ENCODE measurements at places on chromosomes 1 and 21.

- no peak for DNase-seq
Observed at GRCh38 chr21:39181205-39181818, 1.9 kb downstream of the PSMG1 start.

- no peak for DNase-seq
Observed at GRCh38 chr1:153292185-153292584, 20.6 kb downstream of the PGLYRP3 start.

- no peak for DNase-seq
Observed at GRCh38 chr1:204127597-204128242, 24.1 kb downstream of the ETNK2 start.

- no peak for DNase-seq
Observed at GRCh38 chr1:169117599-169117998, 11.1 kb downstream of the ATP1B1 start.

DNA sequence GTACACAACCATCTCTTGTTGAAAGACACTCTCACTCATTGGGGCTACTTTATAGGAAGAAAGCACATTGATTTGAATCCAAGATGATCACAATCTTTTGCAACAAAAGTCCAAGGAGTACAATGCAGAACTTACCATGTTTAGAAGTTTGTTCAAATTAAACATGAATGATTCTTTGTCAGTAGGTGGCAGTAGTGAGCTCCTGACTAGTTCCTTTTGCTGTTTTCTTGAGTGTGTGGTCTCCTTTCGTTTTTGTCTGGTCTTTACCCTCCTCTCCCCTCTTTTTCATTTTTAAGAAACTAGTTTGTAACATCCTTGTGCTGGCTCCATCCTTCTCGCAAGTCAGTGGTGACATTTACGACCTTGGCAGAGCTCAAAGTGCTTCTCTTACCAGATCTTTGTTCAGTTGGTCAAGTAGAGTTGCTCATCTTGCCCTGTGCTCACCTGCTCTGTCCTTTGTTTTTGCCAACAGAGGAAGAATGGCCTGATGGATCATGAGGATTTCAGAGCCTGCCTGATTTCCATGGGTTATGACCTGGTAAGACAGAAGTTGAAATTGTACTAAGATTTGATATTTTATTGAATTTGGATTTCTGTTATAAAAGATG, 35.7 kb upstream of the MTR start:
- DNase-seq: no peak

DNA sequence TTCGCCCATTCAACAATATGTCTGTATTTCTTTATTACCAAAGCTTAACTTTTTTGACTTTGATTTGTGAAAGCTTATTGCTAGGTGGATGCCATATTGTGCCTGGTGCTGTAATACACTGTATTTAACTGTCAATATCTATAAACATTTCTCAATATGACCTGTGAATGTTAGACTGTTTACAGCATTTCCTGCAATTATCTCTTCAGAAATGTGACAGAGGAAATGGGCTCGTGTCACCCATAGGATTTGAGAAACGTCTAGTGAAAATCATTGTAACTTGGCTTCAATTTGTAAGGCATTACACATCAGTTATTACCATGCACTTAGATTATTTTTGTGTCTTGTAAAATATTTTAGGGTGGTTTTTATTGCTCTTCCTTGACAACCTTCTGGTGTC, 237.8 kb upstream of the ADGRL2 start:
- DNase-seq: no peak

- DNase-seq: no peak
Observed at GRCh38 chr1:243791586-243792267, 58.3 kb downstream of the AKT3 start.

DNA sequence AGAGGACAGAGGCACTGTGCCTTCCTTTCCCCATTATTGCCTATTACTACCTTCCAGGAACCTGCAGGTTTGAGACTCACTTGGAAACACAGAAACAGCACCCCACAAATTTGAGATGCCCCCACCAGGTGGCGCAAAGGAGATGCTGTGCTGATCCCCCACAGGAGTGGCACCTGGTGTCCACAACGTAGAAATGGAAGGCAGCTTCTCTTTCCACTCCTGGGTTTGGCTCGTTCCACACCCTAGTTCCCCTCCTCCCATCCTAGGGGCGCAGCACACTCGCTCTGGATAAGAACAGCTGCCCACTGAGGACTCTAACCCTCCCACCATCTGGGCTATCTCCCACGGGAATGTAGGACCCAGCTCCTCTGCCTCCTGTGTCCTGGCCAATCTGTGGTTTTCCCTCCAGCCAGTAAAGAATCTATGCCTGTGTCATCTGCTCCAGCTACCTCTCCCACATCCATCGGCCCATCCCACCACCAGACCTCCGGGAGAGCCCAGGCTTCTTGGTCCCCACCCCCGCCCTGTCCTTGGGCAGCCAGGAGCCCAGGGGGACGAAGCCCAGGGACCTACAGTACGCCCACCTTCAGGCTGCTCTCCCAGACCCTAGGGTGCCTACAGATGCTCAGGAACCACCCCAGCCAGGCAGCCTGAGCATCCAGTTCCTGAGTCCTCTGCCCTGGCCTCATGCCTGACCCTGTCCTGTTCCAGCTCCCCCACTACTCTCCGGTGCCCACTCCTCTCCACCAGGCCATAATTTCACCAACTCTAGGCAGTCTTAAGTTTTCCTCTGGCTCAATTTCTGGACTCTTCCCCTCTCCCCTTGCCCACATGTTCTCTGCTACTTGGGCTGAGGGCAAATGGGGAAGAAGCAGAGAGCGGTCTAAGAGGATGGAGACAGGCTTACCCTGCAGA, 549 bp downstream of the THBS3 start:
- peak; percentile 85 for DNase-seq

DNA sequence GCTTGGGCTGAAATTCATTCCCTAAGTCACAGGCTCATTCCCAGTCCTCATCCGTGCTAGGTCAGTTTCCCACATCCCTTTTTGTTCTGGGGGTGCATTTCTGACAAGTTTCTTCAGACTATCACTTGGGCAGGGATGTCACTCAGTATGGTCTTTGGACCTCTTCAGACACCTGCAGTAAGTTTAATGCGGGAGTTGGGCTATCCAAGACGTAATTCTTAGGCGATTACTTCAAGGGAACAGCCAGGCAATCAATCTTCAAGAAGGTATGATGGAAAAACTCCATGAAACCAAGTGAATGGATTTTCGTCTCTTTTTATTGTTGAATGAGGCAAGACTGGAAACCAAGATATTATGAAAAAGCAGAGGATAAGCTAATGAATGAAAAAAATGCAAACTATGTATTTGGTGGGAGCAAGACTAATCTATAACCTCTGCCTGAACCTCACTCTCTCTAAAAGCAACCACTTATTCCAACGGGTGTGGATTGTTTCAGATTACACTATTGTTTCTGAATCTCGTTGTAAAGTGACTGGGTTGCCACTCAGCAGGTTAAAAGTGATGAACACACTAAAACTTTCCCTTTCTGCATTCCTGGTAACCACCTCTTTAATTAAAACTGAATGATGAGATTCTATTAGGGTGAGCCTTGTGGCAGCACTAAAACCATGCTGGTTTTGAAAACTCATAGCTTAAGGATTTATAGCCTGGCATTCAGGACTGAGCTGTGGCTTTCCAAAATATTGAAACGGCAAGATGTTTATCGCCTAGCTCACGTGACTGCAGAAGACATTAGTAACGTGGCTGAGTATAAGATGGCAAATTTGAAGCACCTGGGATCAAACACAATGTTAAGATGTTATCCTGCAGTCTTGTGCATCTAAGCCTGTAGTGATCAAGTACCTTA, 1.1 kb downstream of the RASAL2 start:
- DNase-seq: no peak

- no peak for DNase-seq
Observed at GRCh38 chr1:204407295-204407971, 4.2 kb downstream of the PPP1R15B start.

GRCh38 chr1:31214316-31215064, 25.2 kb downstream of the NKAIN1 start:
- DNase-seq: no peak

- peak; percentile 51 for DNase-seq
Observed at GRCh38 chr1:161185282-161185682, 8.0 kb upstream of the B4GALT3 start.

DNA sequence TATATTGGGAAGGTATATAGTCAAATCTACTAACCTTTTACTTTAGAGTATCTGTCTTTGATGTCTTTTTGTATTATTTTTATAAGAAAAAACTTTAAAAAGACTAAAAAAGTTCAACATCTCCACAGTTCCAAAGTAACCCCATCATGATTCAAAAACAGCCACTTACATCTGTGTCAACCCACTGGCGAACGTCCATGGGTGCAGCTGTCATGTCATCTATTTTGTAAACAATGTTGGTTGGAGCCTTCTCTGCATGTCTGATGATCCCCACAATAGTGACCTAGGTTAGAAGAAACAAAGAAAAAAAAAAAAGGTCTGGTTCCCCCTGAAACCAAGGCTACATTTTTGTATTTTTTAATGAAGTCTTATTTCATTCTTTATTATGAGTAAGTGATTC, 28.0 kb upstream of the SMPDL3B start:
- DNase-seq: no peak

DNA sequence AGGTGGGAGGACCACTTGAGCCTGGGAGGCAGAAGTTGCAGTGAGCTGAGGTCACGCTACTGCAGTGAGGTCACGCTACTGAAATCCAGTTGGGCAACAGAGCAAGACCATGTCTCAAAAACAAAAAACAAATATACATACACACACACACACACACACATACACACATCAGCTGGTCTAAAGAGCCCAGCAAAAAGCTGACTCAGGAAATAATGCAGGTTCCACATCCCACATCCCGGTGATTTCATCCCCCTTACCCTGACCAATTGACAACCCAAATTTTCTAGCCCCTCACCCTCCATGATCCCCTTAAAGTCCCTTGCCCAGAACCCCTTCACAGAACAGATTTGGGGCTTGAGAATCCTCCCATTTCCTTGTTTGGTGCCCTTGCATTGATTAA, 11.9 kb upstream of the CFHR4 start:
- DNase-seq: no peak

DNA sequence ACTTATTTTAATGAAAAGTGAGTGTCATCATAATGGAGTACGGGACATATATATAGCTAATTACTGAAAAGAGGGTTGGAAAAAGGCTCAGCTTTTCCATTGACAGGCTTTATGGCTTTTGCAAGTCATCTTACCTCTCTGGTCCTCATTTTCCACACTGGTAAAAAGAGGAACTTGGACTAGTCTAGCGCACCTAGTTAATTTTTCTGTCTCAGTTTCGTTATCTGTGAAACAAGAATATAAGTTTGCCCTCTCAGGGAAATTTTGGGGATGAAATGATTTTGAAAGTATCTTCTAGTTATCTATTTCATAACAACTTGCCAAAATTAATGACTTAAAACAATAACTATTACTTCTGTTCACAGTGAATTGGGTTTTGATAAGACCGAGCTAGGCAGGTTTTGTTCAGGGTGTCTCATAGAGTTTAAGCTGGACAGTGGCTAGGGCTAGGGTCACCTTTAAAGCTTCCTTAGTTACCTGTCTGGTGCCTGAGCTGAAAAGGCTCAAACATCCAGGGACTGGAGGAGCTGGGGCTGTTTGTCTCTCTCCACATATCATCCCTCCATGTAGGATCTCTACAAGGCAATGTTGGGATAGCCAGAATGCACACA, 91.7 kb downstream of the TYW3 start:
- DNase-seq: no peak

GRCh38 chr1:7550261-7550865, 220.7 kb upstream of the VAMP3 start:
- no peak for DNase-seq

GRCh38 chr1:75543705-75544104, 67.2 kb downstream of the SLC44A5 start:
- DNase-seq: no peak

DNA sequence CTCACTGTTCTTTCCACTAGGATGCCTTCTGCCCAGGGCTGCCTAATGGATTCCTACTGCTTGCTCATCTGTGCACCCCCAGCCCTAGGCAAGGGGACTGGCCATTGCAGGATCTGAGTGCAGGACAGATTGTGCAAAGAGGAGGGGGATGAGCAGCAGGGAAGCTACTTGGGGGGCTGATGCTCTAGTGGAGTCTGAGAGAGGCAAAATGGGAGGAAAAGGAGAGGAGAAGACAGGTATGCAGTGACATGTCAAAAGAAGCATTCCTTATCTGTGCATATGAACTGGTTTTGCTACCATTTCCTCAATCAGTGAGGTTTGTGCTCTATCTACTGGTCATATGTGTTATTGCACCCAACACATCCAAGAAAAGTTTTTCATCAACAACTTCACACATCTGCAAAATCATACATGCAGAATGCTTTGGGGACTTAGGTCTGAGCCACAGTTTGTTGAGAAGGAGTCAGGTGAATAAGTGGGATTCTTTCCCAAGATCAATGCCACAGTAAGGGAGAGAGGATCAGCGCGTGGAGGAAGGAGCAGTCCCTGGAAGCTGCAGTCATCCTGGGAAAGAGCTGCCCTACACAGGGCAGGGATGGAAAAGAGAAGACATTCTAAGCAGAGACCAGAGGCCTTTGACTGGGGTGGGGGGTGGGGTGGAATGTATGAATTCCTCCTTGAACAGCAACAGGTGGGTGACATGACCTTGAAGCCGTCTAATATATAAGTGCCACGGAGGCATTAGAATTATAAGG, 14.4 kb downstream of the SLC5A9 start:
- no peak for DNase-seq

DNA sequence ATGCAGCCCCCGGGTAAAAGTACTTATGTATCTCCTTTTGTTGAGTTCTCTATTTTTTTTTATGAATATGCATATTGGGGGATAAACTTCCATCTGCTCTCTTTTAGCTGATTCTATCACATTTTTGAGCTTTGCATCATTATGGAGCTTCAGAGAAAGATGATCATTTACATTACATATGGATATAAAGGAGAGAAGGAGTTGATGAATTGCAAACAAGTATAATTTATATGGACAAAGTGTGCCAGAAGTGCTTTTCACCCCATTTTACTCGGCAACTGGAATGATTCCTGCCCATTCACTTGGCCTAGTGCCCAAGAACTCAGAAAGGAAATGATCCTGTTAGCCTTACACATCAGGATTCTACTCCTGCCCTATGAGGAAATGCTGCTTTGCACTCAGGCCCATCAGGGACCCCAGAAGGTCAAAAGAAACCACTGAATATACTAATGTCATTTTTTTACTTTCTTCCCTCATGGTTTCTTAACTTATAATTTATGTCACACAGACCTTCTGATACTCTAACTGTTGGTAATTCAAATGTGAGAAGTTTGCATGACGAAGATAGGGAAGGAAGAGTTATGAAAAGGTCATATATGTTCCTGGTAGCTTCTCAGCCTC, 65.6 kb downstream of the SAMSN1 start:
- DNase-seq: no peak

DNA sequence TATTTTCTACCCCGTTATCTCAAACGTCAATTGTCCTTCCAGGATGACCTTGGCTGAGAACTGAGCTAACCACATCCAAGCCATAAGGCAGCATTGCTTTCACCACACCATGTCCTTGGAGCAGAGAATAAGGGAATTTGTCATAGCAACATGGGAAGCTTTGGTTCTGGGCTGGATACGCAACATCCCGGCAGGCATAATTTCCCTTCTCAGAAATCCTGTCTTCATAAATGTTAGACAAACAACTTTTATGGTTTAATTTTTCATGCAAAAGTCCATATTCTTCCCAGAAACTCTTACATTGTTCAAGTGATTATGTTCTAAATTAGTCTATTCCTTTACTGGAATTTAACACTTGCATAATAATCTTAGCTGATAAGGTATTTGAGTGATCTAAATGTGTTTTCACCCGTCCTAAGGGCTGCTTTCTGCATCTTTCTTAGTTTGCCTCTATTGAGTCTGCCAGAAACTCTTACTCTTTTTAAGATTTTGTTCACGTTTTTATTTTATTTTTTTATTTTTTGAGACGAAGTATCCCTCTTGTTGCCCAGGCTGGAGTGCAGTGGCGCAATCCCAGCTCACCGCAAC, 51.8 kb downstream of the KCNJ15 start:
- no peak for DNase-seq

All from stimulated activated CD4-positive, alpha-beta T cell treated with anti-CD3 and anti-CD28 coated beads, TNF-alpha, amount 100 ng/mL, for 48 hours (primary cell).